Large intestine (tissue), 12 donors: ENCODE measurements at places on chromosomes 7 and 10. TPM values are rescaled to one million over a fixed set of nuclear protein-coding genes. Genes with fewer than 3 reads are reported as not detected.

Gene ACTL6B
- polyA plus RNA-seq = 2.9 TPM

Gene MMP21
- 0.28 TPM for polyA plus RNA-seq

Gene TLL2
- 0.99 TPM for polyA plus RNA-seq

Gene THSD7A
- 3.7 TPM for polyA plus RNA-seq

Gene CDHR3
- 36.0 TPM for polyA plus RNA-seq

Gene AGFG2
- polyA plus RNA-seq = 18.6 TPM

Gene TRIL
- polyA plus RNA-seq = 6.3 TPM

Gene FGFR2
- polyA plus RNA-seq = 23.6 TPM

Gene ACSM6
- 0.06 TPM for polyA plus RNA-seq

Gene C10orf95
- polyA plus RNA-seq = 4.2 TPM

Gene MMD2
- polyA plus RNA-seq = 0.24 TPM
